ENCODE measurements at places on chromosomes 11 and 22.

DNA sequence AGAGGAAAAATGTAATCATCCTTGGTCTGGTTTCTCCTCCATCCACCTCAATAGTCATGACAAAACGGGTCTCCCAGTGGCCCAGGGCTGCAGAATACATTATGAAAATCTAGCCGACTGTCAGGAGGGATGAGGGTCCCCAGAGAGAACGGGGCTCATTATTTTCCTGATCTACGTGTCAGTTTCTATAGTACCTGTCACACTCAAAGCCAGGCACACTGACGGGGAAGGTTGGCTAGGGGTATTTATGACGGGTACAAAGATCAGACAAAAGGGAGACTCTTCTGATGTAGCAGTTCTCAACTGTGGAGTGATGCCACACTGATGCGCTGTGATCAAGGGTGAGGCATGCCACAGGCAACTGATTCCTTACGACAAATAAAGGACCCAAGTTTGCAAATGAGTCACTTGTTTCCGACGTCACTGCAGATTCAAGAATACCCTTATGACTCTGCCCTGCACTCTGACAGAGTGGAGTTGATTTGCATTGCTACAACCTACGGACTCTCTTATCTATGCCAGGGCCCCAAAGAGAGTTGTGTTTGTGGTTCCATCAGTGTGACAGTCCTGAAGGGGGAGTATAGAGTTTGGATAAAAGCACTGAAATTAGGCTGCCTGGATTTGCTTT, 188.2 kb upstream of the TBCEL start:
- DNase-seq: no peak

DNA sequence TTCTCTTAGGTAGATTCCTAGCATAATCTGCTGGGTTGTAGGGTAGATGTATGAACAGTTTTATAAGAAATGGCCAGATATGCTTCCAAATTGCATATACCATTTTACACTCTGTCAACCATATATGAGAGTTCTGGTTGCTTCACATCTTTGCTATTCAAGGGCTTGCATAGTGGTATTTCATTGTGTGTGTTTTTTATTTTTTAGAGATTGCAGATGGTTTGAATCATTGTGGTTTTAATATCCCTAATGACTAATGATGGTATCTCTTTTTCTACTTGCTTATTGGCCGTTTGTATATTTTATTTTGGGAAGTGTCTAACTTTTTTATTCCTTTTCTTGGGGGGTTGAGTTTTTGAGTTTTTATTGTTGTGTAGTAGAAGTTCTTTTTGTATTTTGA, 26.9 kb downstream of the RNF214 start:
- no peak for DNase-seq

GRCh38 chr11:33775832-33776470, 1.6 kb upstream of the FBXO3 start:
- no peak for DNase-seq

DNA sequence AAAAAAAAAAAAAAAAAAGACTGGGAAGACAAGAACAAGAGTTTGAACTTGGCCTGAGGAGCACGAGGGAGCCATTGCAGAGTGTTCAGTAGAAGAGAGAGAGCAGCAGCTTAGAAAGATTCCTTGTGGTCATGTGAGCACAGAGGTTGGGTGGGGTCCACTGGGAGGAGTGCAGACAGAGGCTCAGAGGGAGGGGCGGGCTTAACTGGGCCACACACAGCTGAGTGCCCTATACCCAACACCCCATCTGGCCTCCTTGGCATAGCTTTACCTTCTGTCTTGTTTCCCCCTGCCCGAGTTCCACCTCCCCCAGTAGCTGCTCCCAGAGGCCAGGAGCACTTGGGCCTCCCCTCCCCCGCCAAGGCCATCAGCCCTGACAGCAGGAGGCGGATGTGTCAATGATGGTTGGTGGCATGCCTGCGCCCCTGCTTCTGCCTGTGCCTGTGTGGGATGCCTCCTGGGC, 12.1 kb downstream of the C11orf86 start:
- no peak for DNase-seq

GRCh38 chr11:16408619-16409018, 52.3 kb upstream of the SOX6 start:
- DNase-seq: no peak

GRCh38 chr11:134072844-134073243, 4.0 kb downstream of the JAM3 start:
- no peak for DNase-seq

- no peak for DNase-seq
These were observed 13.7 kb downstream of the YWHAH start for GRCh38 chr22:31957970-31958594.

- no peak for DNase-seq
These were observed 1166.6 kb downstream of the BRD1 start for GRCh38 chr22:48660790-48661740.

All from NCI-H1436 treated with DMSO at 0.1 percent for 48 hours (cell line).